ENCODE measurements at places on chromosomes 5 and 9. TPM values are rescaled to one million over a fixed set of nuclear protein-coding genes. Genes with fewer than 3 reads are reported as not detected.

The ZNF474 gene
- not detected for total RNA-seq

The SPINK7 gene
- not detected for total RNA-seq

The ABCA1 gene
- 111 TPM for total RNA-seq

DNA sequence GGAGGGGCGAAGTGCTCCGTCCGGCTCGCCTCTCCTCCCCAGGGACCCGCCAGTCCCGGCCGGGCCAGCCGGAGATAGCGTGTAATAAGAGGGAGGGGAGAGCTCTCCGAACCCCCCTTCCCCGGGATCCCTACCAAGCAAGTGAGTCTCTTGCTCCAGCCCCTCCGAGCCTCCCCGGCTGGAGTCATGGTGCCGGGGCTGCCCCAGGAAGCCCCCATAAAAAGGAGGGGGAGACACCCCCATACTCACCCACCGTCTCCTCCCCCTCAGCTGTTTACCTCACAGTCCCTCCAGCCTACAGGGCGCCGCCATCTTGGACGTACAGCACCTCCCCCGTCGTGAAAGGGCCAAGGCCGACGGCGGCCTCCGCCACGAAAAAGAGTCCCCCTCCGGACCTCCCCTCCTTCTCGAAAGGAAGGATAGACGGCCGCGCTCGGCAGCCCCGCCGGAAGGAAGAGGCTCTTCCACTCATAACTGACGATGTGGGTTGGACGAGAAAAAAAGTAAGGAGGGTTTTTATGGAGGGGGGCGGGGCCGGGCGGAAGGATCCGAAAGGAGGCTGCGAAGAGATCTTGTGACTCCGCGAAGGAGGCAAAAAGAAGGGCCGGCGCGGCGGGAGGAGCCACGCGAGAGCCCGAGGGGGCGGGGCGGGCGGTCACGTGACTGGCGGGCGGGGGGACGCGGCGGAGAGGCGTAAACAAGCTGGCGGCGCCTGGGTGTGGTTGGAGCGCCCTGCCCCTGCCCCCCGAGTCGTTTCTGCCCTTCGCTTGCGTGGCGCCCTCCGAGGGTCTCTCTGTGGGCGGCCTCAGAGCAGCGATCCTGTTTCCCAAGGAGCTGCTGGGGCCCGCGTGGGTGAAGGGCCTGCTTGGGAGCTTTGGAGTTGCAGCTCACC, at the start of gene TSC1:
TSS of gene TSC1 (minus strand) at position 323 of the 892 bp plus-strand sequence. CDS start 15,744 bp downstream, outside the sequence.
- peak; percentile 98 for DNase-seq

GRCh38 chr5:1883925-1884677, 1.4 kb upstream of the IRX4 start:
- no peak for DNase-seq

GRCh38 chr5:177467436-177467835, 6.0 kb downstream of the DBN1 start:
- no peak for DNase-seq
